ENCODE measurements at places on chromosomes 2 and 18.

DNA sequence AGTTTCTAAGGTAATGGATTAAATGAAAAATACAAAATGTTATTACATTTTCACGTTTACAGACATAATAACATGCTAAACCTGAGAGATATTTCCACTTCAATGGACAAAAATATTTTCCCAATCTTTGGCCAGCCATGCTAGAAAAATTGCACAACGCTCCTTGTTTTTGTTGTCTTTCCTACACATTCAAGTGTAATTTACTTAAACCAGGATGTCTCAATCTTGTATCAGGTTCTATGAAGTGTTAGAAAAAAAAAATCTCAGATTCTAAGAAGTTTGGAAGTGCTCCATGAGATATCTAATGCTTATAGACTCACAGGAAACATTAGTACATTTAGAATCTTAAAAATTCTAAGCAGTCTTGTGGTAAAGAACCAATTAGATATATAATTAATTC is 141.8 kb upstream of the SLC35G4 start:
- no peak for DNase-seq

DNA sequence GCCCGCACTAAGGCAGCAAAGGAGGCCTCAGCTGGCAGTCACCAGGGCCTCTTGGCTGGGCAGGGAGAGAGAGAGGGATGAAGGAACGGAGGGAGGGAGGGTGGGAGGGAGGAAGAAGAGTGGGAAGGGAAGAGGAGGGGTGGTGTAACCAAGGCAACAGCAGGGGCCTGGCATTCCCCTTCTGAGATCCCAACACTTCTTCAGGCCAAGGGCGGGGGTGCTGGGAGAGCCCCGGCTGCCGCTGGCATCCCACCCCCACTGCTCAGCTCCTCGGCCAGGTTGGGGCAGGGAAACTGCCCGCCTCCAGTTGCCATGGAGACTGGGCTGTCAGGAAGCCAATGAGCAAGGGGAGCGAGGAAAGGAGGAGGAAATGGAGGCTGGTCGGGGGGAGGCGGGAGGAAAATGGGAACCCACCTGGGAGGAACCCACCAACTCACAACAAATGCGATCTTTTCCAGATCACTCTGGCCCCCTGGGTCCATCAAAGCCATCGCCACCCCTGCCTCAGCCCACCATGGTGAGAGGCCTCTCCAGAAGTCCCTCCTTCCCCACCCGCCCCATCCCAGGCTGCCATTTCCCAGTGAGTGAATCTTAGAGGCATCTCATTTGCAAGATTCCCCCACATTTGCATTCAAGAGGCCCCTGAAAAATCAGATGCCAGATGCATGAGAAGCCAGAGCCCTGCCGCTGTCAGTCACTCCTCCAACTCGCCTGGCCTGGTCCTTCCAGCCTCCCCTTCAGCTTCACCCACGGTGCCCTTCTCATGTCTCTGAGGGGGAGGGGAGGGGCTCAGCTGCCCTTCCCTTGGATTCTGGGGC is 12.4 kb downstream of the SH2D6 start:
- peak; percentile 74 for DNase-seq

DNA sequence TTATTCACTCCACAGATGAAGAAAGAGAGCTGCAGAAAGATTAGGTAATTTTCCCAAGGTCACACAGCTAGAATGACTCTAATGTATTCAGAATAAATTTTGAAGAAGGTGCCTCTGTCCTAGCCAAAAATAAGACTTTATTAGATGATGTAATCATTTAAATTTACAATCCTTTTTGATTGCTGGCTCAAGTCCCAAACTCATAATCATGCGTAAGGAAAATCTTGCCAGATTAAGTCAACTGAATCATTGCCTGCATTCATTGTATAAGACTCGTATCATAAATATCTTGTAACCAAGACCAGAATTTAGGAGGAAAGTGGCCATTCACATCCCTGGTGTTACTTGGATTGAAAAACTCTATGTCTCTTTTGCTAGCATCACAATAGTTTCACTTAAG is 53.1 kb upstream of the STK39 start:
- DNase-seq, result no peak

DNA sequence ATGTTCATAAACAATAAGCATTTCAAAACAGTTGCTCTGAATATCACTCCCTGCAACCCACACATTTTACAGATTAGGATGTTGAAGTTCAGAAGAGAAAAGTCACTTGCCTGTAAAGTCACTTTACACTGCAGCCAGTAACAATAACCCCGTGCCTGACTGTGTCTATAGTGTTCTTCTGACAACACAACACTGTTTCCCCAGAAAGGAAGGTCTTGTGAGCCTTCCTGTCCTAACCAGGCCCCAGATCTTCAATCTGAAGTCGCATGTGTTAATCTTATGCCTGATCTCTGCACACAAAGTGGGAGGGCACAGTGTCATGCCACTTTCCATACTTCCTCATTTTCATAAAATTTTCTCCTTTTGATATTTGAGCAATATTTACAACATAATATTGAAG is 120.2 kb downstream of the FEZ2 start:
- DNase-seq, result no peak

DNA sequence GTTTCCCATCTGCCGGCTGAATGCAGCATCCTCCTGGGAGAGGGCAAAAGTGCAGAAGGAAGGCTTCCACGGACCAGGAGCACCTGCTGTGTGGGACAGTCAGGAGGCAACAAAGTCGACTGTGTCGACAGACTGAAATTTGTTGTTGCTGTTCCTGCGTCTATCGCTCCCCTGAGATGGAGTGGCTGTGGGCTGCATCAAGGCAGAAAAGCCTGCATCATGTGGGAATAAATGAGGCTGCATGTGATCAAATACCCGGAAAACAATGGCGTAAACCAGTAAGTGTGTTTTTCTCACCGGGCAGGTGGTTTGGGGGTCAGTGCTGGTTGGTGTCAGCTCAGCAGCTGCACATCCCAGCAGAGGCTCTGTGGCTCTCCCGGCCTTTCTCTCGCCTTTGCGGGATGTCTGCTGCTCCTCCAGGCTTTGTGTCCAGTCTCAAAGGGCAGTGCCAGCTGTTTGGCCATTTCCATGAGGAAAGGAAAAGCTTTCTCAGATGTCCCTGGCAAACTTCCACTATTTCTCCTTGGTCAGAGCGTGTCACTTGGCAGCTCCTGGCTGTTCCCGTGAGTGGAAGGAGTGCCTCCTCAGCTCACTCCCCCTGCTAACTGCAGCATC is 262.4 kb downstream of the NDUFA10 start:
- no peak for DNase-seq

DNA sequence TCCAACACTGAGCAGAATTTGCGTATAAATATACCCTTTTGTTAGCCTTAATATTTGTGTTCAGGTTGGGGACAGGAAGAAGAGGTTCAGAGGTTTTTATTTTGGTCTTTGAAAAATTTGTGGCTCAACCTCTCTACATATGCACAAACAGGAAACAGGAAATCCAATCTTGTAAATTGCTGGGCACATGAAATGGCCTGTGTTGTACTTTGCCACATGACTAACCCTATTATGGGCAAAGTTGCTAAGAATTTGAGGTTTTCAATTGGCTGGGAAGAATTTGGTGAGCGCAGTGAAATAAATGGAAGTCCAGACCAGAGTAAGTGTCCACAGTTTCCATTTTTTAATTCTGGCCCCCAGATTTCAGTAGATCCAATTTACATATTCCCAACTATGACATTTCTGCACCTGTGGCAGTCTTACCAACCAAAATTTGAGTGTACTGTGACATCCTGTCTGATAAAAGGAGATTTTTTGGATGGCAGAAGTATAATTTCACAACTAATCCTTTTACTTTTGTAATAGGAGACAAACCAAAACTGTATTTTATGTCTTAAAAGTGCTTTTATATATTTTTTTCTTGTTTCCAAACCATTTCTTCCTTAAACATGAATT is 63.6 kb downstream of the COX7A2L start:
- DNase-seq, result no peak

DNA sequence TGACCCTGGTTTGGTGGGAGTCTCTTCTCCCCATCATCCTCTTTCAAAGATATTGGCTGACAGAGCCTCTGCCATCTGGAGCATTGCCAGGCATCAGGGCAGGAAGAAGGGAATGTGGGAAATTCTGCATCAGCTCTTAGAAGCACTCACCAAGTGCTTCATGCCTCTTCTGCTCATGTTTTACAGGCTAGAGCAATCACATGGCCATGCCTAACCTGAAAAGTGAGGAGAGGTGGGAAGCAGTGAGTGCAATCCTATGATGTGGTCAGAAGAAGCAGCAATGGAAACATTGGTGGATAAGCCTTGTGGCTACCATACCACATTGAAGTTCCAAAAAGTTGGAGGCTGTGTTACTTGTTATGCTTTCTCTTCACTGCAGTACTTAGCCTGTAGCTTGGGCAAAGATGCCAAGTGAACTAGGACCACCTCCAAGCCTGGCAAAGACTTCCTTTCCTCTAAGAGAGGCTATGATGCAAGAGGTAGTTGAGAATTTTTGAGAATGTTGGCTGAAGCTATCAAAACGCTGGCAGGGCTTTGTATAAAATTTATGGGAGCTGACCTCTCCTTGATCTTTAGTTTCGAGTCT is 64.1 kb downstream of the BCL2L11 start:
- no peak for DNase-seq

DNA sequence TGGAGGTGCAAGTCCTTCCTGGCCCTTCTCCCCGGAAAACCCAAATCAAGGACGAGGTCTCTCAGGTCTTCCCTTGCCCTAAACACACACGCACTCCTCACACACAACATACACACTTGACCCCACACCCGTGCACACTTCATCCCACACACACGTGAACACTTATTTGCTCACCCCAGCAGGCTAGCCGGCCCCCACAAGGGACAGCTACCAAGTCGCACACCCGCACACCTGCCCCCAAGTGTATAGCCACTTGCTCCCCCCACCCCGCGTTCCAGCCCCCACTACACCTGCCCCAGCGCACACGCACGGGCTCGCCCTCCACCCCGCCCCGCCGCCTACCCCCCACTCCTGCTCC is 359 bp downstream of the TGFBRAP1 start:
- DNase-seq, result peak; percentile 44

DNA sequence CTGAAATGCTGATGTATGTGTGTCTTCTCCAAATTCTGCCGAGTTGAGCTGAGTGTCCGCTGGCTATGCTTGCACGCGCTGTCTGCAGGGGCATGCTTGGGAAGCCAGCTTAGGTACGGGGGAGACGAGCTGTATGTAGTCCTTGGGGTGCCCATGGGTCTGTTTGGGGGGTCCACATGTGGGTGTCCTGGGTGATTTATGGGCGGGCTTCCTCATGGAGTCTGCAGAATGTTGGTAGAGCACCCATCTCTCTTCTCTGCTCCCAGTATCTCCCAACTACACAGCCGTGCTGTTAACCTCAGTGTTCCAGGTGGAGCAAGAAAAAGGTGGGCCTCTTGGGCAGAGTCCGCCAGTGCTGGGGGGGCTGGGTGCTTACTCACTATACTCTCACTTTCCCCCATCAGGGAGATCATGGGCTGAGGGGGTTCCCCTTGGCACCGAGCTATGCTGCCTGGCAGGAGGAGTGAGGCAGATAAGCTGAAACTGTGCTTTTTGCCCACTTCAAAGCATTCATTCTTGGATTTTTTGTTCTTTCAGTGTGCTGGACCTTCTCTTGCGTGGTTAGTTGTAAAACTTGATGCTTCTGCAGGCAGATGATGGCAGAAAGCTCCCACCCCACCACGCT is 128.2 kb upstream of the ALKAL2 start:
- no peak for DNase-seq

- peak; percentile 73 for DNase-seq
Measured at GRCh38 chr2:75608684-75609333, 37.8 kb upstream of the MRPL19 start.

DNA sequence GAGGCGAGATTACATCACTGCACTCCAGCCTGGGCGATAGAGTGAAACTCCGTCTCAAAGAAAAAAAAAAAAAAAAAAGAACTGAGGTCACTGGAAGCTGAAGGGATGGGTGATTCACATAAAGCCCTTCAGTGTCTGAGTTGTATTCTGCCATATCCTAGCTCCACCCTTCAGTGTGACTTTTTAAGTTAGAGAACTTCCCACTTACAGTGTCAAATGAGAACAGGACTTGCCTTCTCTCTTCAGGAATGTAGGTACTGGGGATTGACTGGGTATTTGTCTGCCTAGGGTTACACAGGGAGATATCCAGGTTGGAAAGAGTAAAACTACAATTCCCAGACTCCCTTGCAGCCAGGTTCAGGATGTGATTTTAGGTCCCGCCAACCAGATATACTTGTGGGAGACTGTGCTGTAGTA is 37.9 kb downstream of the EHD3 start:
- DNase-seq, result peak; percentile 42

DNA sequence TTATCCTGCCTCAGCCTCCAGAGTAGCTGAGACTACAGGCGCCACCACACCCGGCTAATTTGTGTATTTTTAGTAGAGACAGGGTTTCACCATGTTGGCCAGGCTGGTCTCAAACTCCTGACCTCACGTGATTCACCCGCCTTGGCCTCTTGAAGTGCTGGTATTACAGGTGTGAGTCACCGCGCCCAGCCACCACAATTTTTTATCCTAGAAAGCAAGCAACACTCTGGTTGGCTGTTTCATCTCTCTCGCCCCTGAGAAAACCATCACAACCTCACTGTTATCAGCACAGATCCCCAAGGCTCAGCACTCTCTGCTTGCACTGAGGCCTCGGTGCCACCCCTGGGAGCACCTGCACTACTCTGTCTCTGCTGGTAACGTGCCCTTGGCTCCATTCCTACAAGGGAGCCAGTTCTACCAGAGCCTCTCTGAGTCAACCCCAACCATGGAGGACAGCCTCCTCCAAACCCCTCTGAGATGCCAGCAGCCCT is 134.8 kb upstream of the AGAP1 start:
- no peak for DNase-seq

GRCh38 chr18:9348766-9349165 is 14.2 kb downstream of the TWSG1 start:
- no peak for DNase-seq

DNA sequence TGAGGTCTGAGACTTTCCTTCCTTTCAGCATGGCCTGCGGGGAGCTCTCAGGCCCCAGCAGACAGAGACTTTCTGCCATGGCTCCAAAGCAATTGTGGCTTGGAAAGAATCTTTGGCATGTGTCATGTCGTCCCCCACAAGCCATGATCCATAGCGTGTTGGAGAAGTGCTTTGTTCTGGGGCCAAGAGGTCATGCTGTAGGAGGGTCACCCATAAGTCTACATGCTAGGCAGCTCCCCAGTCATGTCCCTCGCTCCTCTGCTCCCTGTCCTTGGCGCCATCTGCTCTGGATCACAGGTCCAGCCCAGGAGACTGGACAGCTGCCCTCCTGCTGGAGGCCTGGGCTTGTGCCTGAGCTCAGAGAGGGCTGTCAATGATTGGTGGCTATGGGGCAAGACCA is 78.8 kb upstream of the LCLAT1 start:
- no peak for DNase-seq

DNA sequence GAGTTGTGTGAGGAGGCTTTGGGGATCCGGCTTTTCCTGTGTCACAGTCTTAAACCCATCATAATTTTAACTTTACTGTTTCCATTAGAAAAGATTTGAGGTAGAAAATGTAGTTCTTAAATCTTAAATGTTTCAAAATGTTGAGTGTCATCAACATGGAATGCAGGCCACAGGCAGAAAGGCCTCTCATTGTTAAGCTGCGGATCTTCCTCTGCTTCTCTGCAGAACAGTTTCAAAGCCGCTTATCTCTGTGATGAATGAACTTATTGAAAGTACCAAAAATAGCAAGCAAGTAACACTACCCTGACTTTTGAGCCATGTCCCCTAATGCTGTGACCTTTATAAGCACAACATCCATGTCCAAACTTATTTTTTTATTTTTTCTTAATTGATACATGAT is 1645.8 kb downstream of the DPP10 start:
- no peak for DNase-seq
